ENCODE measurements at places on chromosomes 13 and 19. TPM values are rescaled to one million over a fixed set of nuclear protein-coding genes. Genes with fewer than 3 reads are reported as not detected.

Gene PGLYRP2
- total RNA-seq = not detected

Gene BRSK1
- total RNA-seq = 16.7 TPM

Gene LMTK3
- total RNA-seq = 4.5 TPM

Gene NDFIP2
- total RNA-seq = 12.0 TPM

Gene ANGPTL8
- total RNA-seq = not detected

Gene FAM124A
- total RNA-seq = 4.2 TPM

Gene SULT2A1
- total RNA-seq = not detected

Gene CGB1
- not detected for total RNA-seq

Gene FAM216B
- not detected for total RNA-seq

Gene TEKTIP1
- total RNA-seq = not detected

Gene PRR36
- total RNA-seq = not detected

Gene PLIN4
- 7.1 TPM for total RNA-seq

Gene C3
- total RNA-seq = 754 TPM

Gene GNA15
- 13.0 TPM for total RNA-seq

Gene IGSF23
- not detected for total RNA-seq

Gene PLK5
- not detected for total RNA-seq

Gene ANKLE1
- total RNA-seq = 1.2 TPM

Gene MAP4K1
- total RNA-seq = 4.6 TPM

Gene ZNF560
- total RNA-seq = not detected

Gene LILRB3
- 71.5 TPM for total RNA-seq

Gene PRR19
- total RNA-seq = not detected

Gene ANKRD24
- total RNA-seq = 1.1 TPM

Gene LCP1
- 66.3 TPM for total RNA-seq

Gene FCHO1
- 8.9 TPM for total RNA-seq

Gene ANGPTL4
- total RNA-seq = 99.1 TPM

Gene SHD
- total RNA-seq = not detected

Gene NCR1
- total RNA-seq = not detected

Gene PTH2
- not detected for total RNA-seq

Gene UBE2L5
- total RNA-seq = not detected

Gene STOML3
- not detected for total RNA-seq

Gene RUBCNL
- 7.3 TPM for total RNA-seq

Gene LRRC8E
- total RNA-seq = not detected

Gene S1PR2
- 15.6 TPM for total RNA-seq

Gene SYT5
- not detected for total RNA-seq

Gene NLRP12
- 1.4 TPM for total RNA-seq
